ENCODE measurements at places on chromosomes 13 and 19. TPM values are rescaled to one million over a fixed set of nuclear protein-coding genes. Genes with fewer than 3 reads are reported as not detected.

Gene GPR18
- 12.4 TPM for total RNA-seq

DNA sequence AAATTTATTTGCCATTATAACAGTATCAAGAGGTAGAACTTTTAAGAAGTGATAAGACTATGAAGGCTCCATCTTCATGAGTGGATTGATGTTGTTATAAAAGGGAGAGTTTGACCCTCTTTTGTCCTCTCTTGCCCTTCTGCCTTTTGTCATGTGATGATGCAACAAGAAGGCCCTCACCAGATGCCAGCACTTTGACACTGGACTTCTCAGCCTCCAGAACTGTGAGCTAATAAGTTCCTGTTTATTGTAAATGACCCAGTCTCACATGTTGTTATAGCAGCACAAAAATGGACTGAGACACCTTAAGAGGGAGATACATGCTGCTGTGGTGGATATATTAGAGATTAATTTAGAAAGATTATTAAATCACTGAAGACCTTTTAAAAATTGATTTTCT is 71.6 kb downstream of the SPRYD7 start:
- DNase-seq: no peak

- DNase-seq: peak; percentile 2
Measured at GRCh38 chr13:53782488-53782961, 753.9 kb downstream of the OLFM4 start.

Gene KLK10
- total RNA-seq: not detected

DNA sequence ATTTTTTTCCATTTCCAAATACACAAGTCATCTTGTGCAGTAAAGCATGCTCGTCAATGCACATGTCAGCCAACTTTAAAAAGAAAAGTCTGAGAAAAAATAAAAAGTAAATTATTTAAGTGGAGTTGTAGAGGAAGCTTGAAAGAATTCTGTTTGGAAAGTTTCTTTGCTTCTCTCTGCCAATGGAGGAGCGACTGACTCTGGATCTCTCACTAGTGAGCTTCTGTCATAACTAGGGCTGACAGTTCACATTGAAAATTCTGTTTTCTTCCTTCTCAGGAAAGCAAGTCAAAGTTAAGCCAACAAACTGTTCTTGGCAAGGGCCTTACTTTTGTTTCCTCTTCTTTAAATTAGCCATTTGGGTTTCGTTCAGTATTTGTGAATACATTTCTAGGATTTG is 298.2 kb downstream of the POU4F1 start:
- no peak for DNase-seq

Gene TNFSF9
- 3.4 TPM for total RNA-seq

Gene CABP5
- not detected for total RNA-seq

DNA sequence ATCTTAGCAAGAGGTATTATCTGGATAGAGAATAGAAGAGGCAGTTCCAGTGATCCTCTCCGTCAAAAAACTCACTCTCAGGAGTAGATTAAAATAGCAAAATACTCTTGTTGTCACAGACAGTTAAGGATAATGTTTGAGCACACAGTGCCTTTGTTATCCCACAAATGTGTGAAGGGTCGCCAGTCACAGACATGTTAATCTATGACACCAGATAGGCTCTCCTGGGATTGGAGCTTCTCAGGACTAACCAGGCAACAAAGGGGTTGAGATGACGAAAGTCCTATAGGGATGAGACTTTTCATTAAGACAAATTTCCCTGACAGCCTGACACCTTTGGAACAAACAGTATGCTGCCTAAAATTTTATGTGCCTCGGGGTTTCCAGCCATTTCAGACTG is 1947.1 kb downstream of the OLFM4 start:
- DNase-seq: no peak

GRCh38 chr13:84032116-84032515 is 149.8 kb upstream of the SLITRK1 start:
- DNase-seq: no peak

- DNase-seq: no peak
Measured at GRCh38 chr13:49869519-49869918, 66.6 kb downstream of the SPRYD7 start.

DNA sequence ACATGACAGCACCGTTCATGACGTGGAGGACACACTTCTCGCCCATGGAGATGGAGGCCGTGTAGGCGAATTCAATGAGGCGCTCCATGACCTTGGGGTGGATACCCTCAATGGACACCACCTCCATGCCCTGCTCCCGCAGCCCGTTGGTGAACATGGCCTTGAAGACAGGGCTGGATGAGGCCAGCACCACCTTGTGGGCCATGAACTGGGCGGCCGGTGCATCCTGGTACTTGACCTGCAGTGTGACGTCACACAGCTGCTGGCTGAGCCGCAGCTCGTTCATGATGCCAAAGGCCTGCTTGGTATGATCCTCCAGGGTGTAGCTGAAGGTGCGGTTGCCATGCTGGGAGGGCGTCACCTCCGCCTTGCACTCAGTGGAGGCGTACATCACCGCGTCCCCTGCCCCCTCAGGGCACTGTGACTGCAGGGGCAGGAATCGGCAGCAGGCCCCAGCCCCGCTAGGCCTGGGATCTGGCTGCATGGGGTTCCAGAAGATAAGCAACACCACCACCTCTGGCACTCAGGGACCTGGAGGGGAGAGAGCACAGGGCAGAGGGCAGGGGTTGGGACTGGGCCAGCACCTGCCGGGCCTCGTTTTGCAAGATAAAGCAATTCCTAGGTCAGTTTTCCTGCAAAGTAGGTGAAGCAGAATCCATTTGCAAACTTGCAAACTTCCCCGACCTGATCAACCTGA is 3.5 kb downstream of the KEAP1 start:
- no peak for DNase-seq

All from activated T-cell treated with anti-CD3 and anti-CD28 coated beads, Interleukin-2, amount 50 U/mL, for 72 hours (primary cell).